ENCODE measurements at places on chromosomes 13 and 19.

GRCh38 chr19:41688687-41689086 lies 617 bp upstream of the CEACAM7 start:
- no peak for DNase-seq

GRCh38 chr13:73212482-73212881 lies 153.7 kb downstream of the KLF5 start:
- DNase-seq = no peak

DNA sequence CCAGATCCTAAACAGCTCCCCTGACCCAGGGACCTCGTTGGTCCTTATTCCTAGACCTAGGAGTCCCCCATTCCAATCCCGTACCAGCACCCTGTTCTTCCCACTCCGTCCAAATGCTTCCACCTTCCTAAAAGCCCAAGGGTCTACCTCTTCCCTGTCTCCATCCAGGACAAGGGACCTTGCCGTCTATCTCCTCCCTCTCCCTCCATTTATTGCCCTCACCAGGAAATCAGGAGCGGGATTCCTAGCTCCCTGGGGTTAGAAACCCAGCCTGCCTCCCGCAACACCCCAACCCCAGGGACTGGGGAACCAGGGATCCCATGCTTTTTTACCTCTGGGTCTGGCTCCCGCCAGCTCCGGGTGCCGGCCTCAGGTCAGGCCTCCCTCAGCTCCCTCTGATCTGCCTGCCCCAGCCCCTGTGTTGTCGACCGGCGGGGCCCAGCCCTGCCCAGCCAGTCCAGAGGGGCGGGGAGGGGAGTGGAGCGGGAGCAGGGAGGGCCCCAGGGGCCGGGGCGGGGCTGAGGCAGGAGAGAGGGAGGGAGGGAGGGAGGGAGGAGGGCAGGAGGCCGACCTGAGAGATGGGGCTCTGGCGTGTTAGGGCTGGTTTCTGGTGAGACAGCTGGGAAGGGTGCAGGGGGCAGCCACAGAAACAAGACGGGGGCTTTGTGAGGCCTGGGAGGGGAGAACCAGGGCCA lies at the start of gene B3GNT8:
B3GNT8 (minus strand) TSS at position 423 of the 695 bp plus-strand sequence. CDS start 596 bp downstream, outside the sequence.
- peak; percentile 63 for DNase-seq

GRCh38 chr19:43997631-43998290 lies 5.0 kb upstream of the ZNF230 start:
- no peak for DNase-seq

DNA sequence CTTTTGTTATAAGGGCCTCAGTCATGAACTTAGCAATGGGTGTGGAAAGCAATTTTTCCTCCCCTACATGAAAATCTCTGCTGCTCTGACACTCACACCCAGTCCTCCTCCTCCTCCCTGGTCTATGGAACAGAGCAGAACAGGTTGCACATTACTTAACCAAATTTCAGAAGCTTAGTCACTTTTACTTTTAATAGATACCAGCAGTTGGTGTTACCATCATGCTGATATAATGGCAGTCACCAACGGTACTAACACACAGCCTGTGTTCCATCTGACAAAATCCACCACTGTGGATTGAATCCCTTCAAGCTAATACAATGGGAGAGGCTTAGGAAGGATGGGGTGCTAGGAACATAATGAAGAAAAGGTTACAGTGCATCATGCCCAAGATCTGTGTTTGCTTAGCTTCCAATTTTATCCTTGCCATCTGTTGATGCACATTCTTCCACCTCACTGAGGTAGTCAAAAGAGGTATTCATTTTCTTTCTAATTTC lies 9.8 kb downstream of the TPT1 start:
- DNase-seq = no peak

- DNase-seq = peak; percentile 24
These were observed 452 bp downstream of the PIAS4 start for GRCh38 chr19:4007836-4008539.

GRCh38 chr13:79477968-79478367 lies 3.0 kb upstream of the NDFIP2 start:
- no peak for DNase-seq

- DNase-seq = no peak
These were observed 671.0 kb downstream of the SLITRK1 start for GRCh38 chr13:83211301-83211700.

DNA sequence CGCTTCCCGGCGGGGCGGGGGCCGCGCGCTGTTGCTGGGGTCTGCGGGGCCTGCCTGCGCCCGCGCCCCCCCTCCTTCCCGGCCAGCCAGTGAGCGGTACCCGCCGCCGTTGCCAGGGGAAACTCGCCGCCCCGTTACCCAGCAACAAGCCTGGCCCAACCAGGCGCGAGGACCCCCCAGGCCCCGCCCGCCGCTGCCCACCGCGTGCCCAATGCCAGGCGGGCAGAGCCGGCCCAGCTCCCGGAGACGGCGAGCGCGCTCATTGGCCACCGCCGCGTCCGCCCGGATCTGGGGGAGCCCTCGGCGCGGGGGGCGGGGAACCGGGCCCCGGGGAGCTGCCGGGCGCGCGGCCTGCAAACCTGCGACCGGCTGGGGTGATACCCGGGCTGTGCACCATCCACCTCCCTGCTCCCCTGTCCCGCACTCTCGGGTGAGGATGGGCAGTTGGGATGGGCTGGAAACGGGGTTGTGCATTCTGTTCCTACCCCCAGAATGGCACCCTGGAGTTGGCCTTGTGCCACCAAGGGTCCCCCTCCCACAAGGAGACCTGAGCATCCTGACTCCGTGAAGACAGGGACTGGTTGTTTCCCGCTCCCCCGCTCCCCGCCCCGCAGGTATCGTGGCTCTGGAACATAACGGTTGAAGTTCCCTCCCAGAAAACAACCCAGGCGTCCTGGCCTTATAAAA lies 8.8 kb upstream of the BBC3 start:
- DNase-seq = no peak

DNA sequence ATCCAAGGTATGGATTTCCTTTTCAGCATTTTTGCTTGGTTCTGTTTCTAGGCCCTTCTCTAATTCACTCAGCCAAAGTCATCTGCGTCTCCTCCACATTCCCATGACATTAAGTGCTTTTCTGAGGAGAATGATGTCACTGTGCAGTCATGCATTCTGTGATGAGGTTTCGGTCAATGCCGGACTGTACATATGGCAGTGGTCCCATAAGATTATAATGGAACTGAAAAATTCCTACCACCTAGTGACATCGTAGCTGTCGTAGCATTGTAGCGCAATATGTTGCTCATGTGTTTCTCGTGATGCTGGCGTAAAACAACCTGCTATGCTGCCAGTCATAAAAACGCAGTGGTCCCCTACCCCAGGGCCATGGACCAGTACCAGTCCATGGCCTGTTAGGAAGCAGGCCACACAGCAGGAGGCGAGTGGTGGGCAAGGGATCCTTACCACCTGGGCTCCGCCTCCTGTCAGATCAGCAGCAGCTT lies 63.4 kb upstream of the TNFRSF19 start:
- no peak for DNase-seq
